Activated CD4-positive, alpha-beta memory T cell treated with anti-CD3 and anti-CD28 coated beads for 36 hours (primary cell): ENCODE measurements at places on chromosomes 13 and 19. TPM values are rescaled to one million over a fixed set of nuclear protein-coding genes. Genes with fewer than 3 reads are reported as not detected.

The ZNF208 gene
- 5.0 TPM for total RNA-seq

The MED26 gene
- 14.5 TPM for total RNA-seq

The CHERP gene
- total RNA-seq = 50.8 TPM

The NXNL1 gene
- not detected for total RNA-seq

The LGALS16 gene
- total RNA-seq = not detected

The ADGRE2 gene
- 0.55 TPM for total RNA-seq

The DCT gene
- 0.24 TPM for total RNA-seq

DNA sequence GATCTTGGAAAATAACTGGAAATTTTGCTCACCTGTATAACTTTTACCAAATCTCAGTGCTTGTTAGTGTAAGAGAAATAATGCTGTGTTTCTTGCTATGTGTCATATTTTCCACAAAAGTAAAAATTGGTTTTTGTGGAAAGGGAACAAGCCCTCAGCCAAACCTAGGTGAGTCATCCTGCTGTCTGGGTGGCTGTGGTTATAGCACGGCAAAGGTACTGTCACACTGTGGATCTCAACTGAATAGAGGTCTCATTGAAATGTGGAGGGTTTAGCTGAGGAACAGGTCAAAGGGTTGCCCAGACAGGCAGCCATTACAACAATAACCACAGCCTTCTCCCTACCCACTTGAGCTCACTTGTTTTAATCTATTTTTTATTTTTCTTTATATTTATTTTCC is 338.8 kb upstream of the DACH1 start:
- H3K36me3 ChIP-seq = no peaks in the 10 kb centered on the region
- no peak overlapping the region for H3K27ac ChIP-seq
- no peak for DNase-seq

DNA sequence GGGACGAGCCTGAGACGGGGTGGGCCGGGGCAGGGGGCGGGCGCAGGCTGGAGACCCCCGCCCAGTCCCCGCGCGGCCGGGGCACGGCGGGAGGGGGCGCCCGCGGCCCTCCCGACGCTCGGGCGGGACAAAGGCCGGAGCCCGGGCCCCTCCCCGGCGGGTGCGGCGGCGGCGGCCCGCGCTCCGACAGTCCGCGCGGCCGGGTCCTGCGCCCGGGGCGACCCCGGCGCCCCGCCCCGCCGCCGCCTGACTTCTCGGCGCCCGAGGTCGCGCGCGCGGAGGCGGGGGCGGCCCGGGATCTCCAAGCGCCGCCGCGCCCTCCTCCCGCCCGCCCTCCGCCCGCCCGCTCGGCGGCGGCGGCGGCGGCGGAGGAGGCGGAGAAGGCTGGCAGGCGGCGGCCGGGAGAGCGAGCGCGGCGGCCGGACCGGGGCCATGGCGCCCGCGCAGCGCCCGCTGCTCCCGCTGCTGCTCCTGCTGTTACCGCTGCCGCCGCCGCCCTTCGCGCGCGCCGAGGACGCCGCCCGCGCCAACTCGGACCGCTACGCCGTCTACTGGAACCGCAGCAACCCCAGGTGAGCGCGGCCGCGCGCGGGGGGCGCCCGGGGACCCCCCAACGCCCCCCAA is at the start of gene EFNA2:
TSS of gene EFNA2 (plus strand) at position 137 of the 624 bp plus-strand sequence. CDS start at position 433, 296 bp downstream.
- H3K36me3 ChIP-seq = no peaks in the 10 kb centered on the region
- H3K4me1 ChIP-seq = peaks cover 10% of the 10 kb centered on the region
- no peak within 1 kb of the TSS for H3K4me3 ChIP-seq
- H3K27ac ChIP-seq = no peak within 1 kb of the TSS

DNA sequence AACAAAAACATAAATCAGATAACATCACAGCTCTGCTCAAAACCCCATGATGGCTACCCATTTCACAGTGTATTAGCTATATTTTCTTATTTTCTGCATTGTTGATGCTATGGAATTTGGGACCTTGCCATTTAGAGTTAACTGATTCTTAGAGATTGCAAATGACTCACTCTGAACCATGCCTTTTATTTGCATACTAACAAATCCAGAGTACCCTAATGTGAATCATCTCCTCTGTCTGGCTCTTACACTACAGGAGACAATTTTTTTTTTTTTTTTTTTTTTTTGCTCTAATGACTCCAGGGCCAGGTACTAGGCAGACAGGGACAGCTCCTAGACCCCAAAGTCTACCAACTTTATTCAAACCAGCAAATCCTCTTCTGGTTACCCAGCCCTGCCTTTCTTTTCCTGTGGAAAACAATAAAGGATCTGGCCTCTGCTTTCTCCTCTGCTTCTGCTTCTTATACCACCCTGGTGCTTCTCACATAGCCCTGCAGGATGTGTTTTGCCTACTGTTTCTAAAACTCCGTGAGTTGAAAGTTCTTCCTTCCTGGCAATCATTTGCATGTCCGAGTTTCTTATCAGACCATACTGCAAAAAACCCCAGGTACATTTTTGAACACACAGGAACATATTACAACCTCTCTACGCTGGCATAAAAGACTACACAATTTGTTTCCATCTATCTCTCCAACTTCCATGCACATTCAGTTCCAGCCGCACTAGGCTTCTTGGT is 10.6 kb upstream of the ZNF460 start:
- H3K4me1 ChIP-seq = peaks cover 5% of the 10 kb centered on the region
- peaks cover 41% of the 10 kb centered on the region for H3K36me3 ChIP-seq
- H3K4me3 ChIP-seq = no peak overlapping the region
- DNase-seq = no peak

- H3K4me3 ChIP-seq = no peak overlapping the region
- H3K27me3 ChIP-seq = no peaks in the 10 kb centered on the region
Observed at GRCh38 chr19:28234637-28235036, 978.3 kb downstream of the UQCRFS1 start.

DNA sequence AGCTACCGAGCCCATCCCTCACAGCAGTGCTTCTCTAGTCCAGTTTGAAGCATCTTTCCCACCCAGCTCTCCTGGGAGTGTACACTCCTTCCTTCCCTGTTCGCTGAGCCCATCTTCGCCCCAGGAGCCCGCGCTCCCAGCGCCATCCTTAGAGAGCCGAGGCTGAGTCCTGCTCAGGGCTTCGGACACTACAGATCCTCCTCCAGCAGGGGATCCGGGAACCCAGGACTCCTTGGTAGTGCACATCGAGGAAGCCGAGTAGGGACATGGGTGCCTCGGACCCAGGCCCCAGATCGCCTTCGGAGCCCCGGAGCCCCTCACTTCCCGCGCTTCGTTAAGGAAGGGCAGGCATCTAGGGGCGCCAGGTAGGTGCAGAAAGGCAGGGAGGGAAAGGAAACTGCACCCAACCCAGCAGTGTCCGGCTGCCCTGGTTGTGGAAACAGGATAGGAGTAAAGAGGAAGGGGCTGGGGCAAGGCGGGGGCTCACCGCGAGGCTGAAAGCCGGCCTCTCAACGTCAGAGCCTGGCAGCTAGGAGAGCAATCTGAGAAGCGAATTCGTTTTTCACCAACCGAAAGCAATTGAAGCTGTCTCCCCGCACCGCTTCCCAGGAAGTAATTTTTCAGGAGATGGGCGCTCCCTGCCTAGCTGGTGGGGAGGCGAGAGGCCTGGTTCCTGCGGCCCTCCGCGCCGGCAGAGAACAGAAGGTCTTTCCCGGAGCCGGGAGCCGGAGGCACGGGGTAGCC is 1.0 kb downstream of the PDX1 start:
- H3K4me1 ChIP-seq = peaks cover 37% of the 10 kb centered on the region
- H3K4me3 ChIP-seq = peak overlapping the region; percentile 66
- peaks cover 70% of the 10 kb centered on the region for H3K27me3 ChIP-seq
- no peaks in the 10 kb centered on the region for H3K36me3 ChIP-seq
- DNase-seq = peak; percentile 9

DNA sequence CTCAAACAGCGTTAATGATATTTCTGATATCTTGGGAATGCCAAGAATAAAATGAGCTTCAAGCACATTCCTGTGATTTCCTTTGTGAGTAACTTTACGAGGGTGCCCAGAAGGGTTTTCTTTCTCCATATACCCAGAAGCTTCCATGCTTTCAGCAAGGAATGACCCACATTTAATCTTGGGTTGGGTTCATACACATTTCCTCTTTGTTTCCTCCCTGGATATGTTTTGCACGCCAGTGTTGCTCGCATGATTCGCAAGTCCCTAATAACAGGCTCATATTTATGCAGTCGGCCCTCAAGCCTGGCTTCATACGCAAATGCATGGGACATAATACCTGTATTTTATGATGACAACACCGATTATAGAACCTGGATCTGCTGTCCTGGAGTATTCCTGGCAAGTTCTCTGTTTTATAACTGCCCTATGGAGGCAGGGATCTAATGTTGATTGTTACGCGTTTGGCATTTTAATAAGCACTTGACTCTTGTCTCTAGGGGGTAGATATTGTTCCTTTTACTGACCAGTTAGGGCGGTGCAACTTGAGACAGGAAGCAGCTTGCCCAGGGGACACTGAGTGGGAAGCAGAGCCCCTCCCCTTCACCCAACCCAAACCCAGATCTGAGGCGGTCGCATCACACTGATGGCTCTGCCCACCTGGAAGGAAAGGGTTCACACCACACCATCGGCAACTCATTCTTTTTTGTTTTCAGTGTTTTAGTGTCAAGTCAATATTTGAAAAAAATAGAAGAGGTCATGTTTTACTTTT is 220.4 kb upstream of the SOX1 start:
- DNase-seq = no peak
- H3K27ac ChIP-seq = no peak overlapping the region
- peaks cover 23% of the 10 kb centered on the region for H3K27me3 ChIP-seq

DNA sequence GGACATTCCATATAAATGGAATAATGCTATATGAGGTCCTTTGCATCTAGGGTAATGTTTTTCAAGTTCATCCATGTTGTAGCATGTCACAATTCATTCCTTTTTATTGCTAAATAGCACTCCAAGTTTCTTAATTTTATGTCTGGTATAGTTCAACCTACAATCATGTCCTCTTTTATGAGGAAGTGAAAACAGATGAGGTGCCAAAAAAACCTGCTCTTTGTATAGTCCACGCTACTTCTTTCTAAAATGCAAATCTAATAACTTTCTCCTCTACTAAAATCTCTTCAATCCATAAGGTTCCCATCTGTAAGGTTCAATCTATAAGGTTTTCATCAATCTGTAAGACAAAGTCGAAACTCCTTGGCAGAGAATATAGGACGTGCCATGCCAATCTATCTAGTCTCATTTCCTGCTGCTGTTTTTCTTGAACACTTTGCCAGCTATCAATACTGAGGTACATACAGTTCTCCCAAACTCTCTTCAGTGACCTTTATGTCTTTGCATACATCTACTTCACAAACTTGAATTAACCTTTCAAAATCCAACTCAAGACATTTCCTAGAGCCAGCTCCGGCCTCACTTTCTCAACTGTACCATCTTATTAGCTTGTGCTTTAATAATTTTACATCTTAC is 33.7 kb downstream of the INTS6 start:
- DNase-seq = no peak
- H3K27ac ChIP-seq = no peak overlapping the region
- H3K4me1 ChIP-seq = peaks cover 74% of the 10 kb centered on the region
- H3K27me3 ChIP-seq = no peaks in the 10 kb centered on the region
- peaks cover 50% of the 10 kb centered on the region for H3K36me3 ChIP-seq
- H3K4me3 ChIP-seq = no peak overlapping the region

- no peaks in the 10 kb centered on the region for H3K36me3 ChIP-seq
- H3K27ac ChIP-seq = no peak overlapping the region
Observed at GRCh38 chr19:33763633-33764371, 32.9 kb upstream of the KCTD15 start.

- peaks cover 2% of the 10 kb centered on the region for H3K27me3 ChIP-seq
- no peak overlapping the region for H3K4me3 ChIP-seq
- H3K4me1 ChIP-seq = no peaks in the 10 kb centered on the region
Observed at GRCh38 chr13:21957833-21958232, 287.0 kb downstream of the FGF9 start.

- no peak for DNase-seq
- peaks cover 65% of the 10 kb centered on the region for H3K4me1 ChIP-seq
- peak overlapping the region; percentile 58 for H3K27ac ChIP-seq
- no peak overlapping the region for H3K4me3 ChIP-seq
- no peaks in the 10 kb centered on the region for H3K27me3 ChIP-seq
Observed at GRCh38 chr19:4376671-4376990, 23.7 kb downstream of the SH3GL1 start.

DNA sequence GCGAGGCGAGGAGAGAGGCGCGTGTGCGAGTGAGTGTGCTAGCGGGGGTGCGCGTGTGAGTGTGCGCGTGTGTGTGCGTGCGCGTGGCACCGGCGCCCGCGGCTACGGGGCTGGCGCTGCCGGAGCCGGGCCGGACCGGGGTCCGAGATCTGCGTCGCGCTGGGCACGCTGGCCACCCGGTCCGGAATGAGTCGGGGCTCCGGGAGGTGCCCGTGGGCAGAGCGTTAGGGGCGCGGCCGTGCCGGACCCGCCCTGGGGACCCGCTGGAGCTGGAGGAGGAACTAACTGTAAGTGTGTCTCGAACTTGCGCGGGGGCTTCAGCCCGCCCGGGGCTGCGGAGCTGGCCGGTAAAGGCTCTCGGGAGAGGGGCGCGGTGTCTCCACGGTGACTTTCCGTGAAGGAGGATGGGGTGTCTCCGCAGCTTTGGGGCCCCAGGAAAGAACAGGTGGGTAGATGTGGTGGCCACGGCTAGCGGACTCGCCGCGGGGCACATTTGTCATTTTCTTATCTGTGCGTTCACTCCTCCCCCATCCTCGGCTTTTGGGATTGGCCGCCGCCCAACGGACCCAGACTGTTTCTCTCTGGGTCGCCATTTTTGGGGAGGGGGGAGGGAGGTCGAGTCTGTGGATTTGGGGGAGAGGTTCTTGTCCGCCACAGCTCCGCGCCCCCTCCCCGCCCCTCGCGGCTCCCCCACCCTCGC is 10.1 kb upstream of the SOX1 start:
- peaks cover 3% of the 10 kb centered on the region for H3K36me3 ChIP-seq
- peaks cover 3% of the 10 kb centered on the region for H3K4me1 ChIP-seq
- H3K4me3 ChIP-seq = no peak overlapping the region
- H3K27me3 ChIP-seq = peaks cover 67% of the 10 kb centered on the region
- no peak for DNase-seq

DNA sequence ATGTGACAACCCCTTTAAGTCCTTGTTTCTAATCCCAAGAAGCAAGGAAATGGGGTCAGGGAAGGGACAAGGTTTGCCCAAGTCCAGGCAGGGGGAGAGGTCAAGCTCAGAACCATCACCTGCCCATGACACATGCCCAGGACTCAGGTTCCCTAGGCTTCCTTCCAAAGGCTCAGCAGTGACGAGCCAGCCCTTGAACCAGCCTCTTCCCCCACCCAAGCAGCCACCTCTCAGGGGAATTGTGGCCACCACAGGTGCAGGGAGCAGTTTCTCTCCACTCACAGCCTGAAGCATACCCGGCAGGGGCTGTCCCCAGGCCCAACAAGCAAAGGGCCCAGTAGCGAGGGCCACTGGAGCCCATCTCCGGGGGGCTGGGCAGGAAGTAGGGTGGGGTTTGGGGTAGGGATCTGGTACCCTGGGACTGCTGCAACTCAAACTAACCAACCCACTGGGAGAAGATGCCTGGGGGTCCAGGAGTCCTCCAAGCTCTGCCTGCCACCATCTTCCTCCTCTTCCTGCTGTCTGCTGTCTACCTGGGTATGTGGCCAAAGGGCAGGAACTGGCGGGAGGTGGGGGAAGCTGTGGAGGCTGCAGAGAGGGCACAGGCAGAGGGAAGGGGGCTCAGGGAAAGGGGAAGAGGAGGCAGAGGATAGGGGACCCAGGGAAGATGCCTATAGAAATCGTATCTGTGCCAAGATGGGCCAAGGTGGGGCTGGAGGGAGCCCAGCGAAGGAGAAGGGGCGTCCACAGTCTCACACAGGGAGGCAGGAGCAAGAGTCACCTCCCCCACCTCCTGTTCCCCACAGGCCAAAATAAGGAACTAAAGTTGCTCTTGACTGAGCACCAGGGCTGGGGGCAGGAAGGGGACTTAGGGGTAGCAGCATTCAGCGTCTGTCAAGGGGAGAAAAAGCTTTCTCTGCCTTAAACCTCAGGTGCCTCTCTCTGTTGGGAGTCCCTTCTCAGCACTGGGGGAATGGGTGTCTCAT is at the start of gene CD79A:
TSS of gene CD79A (plus strand) at position 433 of the 986 bp plus-strand sequence. CDS start at position 459, 26 bp downstream.
- peaks cover 64% of the 10 kb centered on the region for H3K4me1 ChIP-seq
- H3K4me3 ChIP-seq = peak within 1 kb of the TSS; percentile 32
- DNase-seq = peak; percentile 46
- peak within 1 kb of the TSS; percentile 81 for H3K27ac ChIP-seq
